ENCODE measurements at places on chromosomes 6 and 20.

DNA sequence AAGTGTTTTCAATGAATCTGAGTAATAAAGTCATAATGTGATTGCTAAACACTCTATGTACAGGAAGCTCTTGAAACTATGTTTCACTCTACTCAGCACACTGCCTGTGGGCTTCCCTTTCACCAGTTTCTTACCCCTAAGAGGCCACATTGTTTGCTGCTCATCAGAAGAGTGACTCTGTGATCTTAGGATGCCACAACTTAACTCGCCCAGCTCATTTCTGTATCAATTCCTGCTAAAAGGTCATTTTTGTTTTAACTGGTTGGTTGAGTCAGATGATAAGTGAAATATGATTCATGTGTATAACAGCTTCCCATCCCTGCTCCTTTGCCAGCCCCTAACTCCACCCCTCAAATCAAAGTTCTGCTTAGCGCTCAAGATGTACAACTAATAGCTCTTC, 9.8 kb upstream of the NDUFAF4 start:
- no peak for DNase-seq

DNA sequence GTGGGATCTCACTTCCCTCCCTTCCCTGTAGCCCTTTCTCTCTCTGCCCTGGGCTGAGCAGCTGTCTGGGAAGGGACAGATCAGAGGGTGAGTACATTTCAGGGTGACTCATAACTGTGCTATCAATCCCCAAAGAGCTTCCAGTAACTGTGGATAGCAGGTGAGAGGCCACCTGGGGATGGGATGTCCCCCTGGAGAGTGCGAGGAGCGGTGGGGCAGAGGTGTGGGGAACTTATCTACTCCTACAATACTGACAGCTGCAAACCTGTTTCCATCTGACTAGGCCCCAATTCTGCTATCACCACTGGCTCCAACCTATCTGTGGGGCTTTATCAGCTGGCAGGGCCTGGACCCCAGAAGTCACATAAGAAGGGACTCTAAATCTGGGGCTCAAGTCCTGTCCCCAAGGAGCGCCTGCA, 32.6 kb downstream of the KCNK5 start:
- no peak for DNase-seq

GRCh38 chr20:16708602-16709001, 21.2 kb upstream of the SNRPB2 start:
- no peak for DNase-seq

GRCh38 chr6:5569491-5569890, 308.2 kb downstream of the FARS2 start:
- DNase-seq, result no peak

GRCh38 chr6:112443179-112444065, 96.3 kb downstream of the RFPL4B start:
- DNase-seq, result no peak

- DNase-seq, result no peak
Measured at GRCh38 chr20:45058168-45058850, 42.6 kb downstream of the KCNS1 start.

DNA sequence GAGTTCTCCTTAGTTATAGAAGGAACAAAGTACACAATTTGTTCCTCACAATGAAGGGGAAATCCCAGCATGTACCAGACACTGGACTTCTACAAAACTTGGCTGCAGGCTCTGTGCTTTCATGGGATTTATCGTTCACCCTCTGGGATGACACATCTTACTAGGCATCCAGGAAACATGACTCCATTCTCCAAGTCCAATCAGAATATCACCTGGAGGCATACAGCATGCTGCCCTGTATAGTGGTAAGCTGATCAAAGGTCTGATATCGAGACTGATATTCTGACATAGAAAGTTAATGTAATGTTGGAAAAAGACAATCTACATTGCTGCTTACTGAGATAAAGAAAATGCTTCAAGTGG, 6.7 kb downstream of the RWDD2A start:
- DNase-seq, result no peak

DNA sequence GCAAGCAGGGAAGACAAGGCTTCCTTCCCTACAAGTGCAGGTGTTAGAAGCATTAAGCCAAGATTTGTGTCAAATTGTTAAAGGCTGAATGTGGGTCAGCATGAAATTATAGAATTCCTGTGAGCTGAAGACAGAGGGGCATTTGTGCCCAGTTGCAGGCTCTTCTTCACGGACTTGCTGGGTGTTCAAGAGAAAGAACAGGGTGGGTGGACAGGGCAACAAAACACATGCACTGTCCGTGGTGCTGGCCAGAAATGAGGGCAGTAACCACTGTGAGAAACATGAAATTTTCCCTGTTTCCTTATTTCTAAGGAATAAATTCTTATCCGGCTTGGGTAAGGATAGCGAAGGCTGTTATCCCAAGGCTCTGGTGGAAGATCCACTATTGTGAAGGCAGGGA, 579.5 kb upstream of the HTR1E start:
- no peak for DNase-seq

DNA sequence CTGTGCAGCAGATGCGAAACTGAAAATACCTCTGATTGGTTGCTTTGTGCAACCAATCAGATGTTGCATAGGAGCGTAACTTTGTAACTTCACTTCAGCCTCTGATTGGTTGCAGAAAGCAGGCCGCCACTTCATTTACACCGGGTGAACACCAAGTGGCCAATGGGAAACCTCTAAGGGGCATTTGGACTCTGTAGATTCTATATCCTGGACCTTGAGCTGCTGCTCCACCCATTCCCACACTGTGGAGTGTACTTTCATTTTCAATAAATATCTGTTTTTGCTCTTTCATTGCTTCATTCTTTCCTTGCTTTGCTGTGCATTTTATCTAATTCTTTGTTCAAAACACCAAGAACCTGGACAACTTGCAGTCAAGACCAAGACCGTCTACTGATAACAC, 14.1 kb upstream of the NXT1 start:
- DNase-seq, result no peak

- DNase-seq, result no peak
Measured at GRCh38 chr6:167474725-167475124, 149.8 kb downstream of the TTLL2 start.

DNA sequence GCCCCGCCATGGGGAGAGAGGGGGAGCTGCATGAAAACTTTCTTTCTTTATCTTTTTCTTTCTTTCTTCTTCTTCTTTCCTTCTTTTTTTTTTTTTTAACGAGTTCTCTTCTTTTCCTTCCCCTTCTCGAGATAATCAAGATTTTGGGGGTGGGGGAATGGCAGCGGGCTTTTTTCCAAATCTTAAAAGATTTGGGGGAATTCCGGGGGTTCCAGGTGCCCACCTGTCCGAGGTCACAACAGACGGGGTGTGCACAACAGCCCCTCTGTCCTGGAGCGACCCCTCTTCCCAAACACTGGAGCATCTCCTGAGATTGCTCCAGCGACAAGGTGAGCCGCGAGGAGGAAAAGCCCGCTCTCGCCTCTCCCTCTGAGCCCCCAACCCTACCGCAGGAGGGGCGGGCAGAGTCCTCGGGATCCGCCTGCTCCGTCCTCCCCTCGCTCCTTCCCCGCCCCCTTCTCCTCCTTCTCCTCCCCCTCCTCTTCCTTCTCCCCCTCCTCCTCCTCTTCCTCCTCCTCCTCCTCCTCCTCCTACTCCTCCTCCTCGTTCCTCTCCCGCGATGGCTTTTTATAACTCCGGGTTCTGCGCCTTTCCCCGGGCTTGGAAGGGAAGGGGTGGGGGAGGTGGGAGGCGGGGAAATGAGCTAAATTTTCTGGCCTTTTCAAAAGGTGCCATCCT, 689 bp upstream of the KCNB1 start:
- no peak for DNase-seq

DNA sequence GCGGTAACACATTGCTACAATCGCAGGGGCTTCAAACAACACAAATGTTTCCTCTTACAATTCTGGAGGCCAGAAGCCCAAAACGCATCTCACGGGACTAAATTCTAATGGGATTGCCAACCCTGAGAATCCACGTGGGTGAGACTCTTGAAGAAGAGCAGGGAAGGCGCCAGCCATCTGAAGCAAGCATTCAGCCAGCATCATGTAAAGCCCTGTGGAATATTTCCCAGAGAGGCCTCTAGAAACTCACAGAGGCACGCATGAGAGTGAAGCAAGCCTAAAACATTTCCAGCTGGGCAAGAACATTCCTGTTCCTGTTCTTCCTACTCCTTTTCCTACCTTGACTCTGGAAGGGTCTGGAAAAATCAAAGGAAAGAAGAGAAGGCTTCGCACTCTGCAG, 19.6 kb upstream of the FNDC1 start:
- no peak for DNase-seq

DNA sequence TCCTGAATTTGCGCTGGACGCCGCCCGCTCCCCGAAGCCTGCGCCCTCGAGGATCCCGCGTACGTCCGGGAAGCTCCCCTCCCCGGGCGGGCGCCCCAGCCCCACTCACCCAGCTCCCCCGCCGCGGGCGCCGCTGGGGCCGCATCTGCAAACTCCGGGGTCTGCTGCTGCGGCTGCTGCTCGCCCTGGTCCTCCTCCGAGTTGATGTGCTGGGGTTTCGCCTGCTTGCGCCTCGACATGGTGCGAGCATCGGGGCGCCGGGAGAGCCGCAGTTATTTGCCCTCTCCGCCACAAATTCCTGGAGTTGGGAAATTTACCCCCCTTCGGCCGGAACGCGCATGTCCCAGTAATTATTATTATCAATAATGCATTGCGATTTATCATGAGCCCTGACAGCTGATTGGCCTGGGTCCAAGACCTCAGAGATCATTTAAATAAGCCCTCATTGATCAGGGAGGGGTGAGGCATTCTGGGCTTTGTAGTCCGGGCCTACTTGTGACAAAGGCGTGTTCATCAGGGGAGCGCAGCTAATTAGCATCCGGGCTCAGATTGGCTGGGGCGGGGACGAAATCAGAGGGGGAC, at the start of gene SALL4:
Gene SALL4, minus strand, starts transcription at position 352 of the 582 bp plus-strand sequence. Its CDS starts 113 bp downstream, at position 239.
- no peak for DNase-seq

DNA sequence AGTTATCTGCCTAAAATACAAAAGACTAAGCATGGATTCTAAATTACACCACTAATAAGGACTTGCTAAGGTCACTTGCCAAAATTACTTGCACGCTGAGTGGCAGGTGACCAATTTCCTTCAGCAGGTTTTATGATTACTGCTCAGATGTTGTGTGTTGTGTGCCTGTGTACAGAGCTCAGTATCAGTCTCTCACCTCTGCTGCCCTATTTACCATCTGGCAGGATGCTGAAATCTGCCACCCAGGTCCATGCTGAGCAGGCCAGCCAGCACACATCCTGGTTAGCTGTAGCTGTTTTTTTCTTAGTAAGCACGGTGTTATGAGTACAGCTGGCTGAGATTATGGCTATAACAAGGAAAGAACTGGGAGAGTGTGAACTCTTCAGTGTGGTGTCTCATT, 34.0 kb downstream of the ELOVL4 start:
- DNase-seq, result no peak

DNA sequence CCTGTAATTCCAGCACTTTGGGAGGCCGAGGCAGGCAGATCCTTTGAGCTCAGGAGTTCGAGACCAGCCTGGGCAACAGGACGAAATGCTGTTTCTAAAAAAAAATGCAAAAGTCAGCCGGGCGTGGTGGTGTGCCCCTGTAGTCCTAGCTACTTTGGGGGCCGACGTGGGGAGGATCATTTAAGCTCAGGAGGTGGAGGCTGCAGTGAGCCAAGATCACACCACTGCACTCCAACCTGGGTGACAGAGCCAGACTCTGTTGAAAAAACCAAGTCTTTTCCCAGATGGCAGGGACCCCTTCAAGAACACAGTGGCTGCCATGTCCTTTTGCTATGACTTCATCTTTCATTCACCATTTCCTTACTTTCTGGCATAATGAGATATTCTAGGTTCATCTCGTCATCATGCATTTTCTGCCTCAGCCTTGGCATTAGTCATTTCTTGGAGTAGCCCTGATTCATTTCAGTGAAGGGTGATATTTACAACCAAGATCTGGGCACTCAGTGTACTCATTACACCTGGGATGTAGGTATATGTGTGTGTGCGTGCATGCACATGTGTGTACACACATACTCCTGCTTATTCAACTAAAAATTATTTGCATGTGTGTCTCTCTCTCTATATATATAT, 61.4 kb upstream of the TOX2 start:
- DNase-seq, result no peak

DNA sequence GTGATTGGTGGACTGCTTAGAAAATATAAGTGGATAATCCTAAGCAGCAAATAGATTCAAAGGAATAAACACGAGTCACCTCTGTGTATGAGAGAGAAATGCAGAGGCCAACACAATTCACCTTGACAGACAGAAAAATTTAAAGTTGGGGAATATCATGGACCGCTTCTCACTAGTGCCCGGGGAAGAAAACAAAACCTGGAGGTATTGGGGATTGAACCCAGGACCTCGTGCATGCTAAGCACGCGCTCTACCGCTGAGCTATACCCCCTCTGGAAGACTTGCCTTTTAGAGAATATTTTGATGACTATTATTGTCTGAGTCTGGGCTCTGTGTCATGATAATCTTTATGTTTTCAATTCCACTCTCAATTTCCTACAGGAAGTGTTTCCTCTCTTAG, 111.9 kb downstream of the TRIM27 start:
- no peak for DNase-seq

DNA sequence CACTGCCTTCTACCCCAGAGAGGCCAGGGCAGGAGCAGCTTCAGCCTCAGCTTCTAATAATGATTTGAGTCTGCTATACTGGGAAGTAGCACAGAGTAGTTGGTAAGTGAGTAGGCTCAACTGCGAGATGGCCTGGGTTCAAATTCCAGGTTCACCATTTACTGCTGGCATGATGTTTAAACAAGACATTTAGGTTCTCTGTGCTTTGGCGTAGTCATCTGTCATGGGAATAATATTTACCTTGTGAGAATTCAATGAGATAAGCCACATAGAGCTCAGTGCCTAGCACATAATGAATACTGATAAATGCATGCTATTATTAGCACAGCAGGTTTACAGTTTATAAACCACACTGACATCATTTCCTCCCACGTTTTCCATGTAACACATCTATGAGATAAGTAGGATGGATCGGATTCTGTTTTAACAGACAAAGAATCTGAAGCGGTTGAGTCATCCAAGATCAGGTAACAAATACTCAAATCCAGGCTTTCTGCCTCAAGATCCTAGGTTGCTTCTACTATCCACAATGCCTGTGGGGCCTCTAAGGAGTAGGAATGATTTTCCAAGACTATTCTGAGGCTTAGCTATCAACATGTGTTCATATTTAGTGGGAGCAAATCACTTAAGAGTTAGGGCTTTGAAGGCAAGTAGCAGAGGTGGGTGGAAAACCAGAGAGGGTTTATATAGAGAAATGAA, 72.9 kb upstream of the DTNBP1 start:
- no peak for DNase-seq

GRCh38 chr6:16690608-16691142, 70.6 kb downstream of the ATXN1 start:
- DNase-seq, result no peak

Measured in coronary artery (tissue), 2 donors.